Fibroblast of skin of right biceps (primary cell): ENCODE measurements at places on chromosomes 6 and 20.

DNA sequence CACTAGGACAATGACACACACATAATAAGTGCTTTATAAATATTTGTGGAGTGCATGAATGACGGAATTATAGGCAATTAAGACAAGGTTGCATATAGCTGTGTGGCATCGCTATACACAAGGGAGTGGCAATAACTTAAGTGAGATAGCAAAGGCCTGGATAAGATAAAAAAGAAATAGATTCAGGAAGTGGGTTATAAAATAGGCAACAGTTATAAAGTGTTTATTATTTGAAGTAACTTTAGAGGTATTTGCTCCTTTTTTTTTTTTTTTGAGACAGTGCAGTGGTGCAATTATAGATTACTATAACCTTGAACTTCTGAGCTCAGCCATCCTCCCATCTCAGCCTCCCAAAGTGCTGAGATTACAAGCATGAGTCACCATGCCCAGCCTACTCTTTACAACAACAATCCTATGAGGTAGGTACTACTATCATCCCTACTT, 75.9 kb upstream of the LOC128125822 start:
- DNase-seq = no peak

GRCh38 chr6:138410972-138411880, 7.2 kb downstream of the HEBP2 start:
- peak; percentile 79 for DNase-seq

DNA sequence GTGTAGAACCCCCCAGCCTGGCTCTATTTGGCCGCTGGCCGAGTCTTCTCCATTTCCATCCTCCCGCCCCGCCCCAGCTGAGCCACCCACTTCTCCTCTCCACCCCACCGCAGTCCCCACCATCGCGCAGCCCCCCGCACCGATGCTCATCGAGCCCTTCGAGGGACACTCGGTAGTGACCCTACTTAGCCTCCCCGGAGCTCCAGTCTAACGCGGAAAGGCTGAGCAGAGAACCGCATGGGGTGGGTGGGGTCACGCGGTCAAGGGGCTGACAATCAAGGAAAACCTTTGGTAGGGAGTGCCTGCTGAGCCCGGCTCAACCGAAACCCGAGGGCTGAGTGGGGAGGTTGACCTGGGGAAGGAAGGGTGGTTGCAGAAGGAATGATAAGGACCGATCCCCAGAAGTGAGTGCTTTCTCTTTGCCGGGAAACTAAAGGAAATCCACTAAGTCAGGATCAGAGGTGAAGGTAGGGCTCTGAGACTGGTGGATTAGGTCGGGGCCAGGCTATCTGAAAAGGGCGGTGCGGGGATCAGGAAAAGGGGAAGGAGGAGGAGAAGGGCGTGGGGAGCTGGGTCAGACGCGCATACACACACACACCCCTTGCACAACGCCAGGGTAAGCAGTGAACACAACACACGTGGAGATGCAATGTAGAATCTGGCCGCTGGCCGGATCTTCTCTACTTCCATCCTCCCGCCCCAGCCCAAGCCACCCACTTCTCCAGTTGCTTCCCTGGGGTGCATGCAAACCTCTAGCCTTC, 49.8 kb downstream of the CPXM1 start:
- peak; percentile 24 for DNase-seq

DNA sequence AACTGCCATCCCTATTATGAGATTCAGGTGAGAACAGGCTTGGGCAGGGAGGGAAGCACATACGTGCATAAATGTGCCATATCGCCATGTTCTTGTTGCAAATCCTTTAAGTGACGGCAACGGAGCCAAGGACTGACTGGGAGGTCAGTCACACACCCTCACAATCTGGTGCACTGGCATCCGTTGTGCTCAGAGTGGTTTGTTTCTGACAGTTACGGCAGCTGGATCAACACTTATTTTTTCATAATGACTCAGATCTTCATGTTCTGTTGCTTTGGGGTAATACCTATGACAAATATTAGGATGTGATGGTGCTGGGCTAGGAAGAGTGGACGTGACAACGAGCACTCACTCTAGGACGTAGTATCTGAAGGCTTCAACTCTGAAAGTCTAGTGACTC, 56.2 kb upstream of the PREP start:
- DNase-seq = no peak

- no peak for DNase-seq
Measured at GRCh38 chr20:3646651-3647050, 16.5 kb downstream of the GFRA4 start.

- DNase-seq = no peak
Measured at GRCh38 chr6:73823832-73824231, 127.8 kb downstream of the CD109 start.

DNA sequence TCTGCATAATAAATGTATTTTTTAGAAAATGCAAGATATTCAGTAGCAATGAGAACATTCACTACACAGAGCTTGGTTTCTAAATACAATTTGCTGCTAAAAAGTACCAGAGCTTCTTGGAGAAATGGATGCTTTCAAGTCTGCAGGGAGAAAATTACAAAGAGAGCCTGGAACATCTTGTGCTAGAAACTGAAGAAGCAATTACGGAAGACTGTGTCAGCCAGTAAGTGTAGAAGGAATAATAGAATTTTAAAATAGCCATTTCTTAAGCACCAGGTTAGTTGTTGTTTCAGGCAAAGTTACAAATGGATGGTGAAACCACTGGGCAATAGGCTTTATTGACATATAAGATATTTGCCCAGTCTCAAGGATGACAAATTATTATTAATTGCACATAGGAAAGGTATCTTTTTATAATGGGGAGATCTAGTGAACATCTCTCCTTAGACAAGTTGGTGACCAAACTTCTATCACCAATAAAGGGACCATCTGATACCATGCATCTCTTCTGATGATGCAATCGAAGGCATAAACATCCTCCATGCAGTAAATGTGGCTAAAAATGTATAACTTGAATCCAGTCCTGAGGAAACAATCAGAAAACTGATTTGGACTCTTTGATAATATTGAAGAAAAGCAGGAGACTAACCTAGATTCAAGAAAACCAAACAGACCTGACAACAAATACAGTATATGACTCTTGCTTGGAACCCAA, 81.7 kb downstream of the ARHGAP18 start:
- DNase-seq = no peak

- no peak for DNase-seq
Measured at GRCh38 chr6:106728296-106728870, 99.0 kb downstream of the QRSL1 start.
